ENCODE measurements at places on chromosomes 12 and 14.

DNA sequence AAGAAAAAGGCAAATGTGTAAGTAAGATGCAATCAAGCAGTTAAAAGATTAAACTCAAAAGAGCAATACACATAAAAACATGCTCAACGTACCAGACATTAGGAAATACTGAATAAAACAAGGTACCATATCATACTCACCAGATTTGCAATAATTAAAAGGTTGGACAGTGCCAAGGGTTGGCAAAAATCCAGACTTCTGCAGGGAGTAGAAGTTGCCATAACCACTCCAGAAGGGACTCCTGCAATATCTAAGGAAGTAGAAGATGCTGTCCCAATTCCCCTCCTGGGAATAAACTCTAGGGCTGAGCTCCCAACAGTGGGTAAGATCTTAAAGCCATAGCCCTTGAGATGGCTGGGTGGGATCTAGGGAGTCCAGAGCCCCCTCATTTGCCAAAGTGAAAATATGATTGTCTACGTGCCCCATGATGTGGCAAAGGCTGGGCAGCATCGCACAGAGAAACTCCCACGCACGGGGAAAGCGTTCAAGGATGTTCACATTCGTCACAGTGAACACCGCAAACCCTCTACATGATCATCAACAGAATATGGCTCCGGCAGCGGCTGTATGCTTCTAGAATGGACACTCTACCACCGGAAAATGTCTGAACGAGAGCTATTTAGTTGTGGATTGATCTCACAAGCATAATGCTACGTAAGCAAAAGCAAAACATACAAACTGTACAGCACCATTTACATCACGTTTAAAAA is 12.3 kb downstream of the KCTD10 start:
- no peak for DNase-seq

GRCh38 chr14:58797010-58797429 is 159.3 kb downstream of the DACT1 start:
- DNase-seq, result no peak

DNA sequence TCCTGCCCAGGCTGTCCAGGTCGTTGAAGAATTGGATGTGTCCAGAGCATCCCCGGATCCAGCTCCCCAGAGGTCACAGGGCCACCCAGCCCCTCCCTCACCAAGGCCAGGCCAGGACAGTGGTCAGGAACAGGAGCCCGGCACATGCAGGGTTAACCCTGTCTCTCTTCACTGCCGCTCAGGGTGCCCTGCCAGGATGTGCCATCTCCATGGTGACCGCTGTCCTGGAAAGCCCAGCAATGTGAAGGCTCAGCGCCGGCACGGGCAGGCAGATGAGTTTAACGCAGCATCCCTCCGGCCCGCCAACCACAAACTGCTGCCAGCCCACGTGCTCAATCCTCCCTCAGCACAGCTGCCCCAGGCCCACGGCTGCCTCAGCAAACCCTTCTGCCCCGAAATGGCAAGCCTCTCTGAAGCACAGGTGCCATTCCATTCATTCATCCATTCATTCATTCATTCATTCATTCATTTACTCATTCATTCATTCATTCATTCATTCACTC is 4.4 kb downstream of the TMEM179 start:
- DNase-seq, result no peak

GRCh38 chr12:123808167-123808566 is 46.1 kb downstream of the DNAH10 start:
- DNase-seq, result no peak

DNA sequence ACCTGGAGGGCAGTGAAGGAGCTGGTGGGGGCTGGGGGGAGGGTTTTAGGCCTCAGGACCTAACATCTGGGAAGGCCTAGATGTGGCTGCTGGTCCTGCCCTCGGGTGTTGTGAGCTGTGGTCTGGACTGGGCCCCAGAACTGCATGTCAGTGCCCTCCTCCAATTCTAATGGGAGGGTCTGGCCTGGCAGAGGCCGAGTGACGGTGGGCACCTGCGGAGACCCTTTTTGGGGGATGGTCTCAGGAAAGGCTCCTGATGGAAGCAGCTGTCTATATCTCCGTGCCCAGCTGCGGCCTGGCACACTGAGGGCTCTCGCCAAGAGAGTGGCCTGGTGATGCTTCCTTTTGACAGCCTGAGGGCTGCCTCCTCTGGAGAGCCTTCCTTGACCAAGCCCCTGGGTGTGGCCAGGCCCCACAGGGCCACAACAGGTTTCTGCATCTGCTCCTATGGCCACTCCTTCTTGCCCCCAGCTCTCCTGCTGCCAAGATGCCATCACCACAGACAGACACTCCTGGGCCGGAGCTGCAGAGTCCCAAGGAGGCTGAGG is 5.3 kb downstream of the EXOC3L4 start:
- DNase-seq, result no peak

DNA sequence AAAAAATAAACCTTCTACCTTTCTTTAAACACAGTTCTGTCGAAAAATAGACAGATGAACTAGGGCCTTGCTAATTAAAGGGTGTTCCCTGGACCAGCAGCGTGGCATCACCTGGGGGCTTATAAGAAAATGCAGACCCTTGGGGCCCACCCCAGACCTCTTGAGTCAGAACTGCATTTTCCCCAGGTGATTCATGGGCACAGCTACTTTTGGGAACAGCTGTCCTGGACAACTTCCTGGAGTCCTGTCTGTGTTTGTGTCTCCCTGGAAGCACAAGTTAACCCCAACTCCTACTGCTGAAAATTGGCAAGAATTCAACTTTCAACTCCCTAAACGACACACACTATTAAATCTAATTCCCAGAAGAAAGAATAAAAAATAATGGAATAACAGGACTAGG is 17.8 kb downstream of the FBLN5 start:
- no peak for DNase-seq

GRCh38 chr14:60204843-60205774 is 39.9 kb upstream of the DHRS7 start:
- no peak for DNase-seq

DNA sequence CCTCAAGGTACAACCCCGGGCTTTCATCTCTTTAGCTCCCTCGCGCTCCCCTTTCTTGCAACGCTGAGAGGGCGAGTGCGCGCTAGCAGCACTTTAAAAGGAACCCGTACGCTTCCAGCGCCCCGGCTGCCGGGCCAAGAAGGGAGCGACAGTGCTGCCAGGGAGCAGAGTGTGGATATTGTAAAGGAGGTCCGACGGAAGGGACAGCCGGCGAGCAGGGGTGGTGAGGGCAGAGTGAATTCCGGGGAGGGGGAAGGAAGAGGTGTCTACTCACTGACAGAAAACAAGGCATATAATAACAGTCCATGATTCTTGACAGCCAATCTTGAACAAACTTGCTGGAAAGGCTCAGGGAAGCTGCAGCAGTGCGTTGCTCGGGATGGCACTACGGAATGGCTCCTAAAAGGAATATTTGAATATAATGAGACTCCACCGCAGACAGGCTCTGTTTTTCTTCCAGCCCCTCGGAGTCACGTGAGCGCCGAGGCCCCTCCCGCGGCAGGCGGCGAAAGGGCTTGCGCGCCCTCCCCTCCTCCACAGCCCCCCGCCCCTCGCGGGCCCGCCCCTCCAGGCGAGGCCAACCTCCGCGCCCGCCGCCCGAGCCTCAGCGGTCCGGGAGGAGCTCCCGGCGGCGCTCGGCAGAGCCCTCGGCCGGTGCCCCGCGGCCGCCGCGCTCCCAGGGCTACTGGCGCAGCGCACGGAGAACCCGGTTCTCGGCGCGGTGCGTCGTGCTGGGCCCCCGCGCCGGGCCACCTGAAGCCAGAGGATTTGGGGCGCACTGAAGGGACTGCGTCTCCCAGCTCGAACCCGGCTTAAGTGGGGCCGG is 3.4 kb downstream of the BMP4 start:
- no peak for DNase-seq

DNA sequence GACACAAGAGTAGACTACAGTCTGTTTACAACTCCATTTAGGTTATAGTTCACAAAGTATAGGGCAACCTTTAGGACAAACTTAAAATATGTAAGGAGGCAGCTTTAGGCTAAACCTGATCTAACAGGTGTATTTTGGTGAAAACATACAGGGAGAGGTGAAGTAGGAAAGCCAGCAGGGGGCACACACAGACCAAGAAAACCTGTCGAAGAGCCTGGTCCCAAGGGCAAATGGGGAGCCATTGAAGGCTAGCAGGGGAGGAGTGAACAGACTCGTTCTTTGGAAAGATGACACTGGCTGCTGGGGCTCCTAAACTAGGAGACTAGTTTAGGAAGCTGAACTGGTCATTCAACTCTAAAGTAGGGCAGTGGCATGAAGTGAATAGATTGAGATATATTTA is 138.8 kb upstream of the WSCD2 start:
- peak; percentile 61 for DNase-seq

DNA sequence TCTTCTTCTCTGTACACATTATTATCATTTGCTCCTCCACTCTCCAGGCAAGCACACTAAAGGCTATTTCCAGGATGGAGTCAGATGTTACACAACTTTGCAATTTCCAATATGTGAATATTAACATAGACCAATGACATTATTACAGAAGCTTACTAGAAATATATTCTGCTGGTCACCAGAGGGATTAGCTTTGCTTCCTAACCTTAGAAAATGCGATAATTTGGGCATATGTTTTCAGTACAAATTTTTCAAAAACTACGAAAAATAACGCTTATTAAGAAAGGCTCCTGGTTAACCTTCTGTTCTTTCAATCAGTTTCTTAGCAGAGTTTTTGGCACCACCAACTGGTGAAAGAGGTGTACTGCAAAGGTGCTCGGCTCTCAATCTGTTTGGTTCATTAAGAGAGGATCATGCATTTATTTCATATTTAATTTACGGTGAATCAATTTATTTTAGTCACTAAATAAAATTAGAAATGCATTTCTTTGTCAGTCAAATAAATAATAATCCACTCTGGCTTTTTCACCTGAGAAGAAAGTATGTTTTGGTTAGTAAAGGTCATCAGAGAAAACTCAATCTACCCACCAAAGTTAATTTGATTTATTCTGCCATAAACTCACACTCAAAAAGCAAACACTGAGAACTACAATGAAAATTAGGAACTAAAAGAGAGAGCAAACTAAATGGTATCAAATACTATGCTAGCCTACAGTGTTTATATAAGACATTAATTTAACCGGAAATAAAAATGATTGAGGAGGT is 39.2 kb downstream of the EFCAB11 start:
- DNase-seq, result peak; percentile 4

GRCh38 chr14:69354383-69355153 is 43.5 kb downstream of the ERH start:
- DNase-seq, result no peak

DNA sequence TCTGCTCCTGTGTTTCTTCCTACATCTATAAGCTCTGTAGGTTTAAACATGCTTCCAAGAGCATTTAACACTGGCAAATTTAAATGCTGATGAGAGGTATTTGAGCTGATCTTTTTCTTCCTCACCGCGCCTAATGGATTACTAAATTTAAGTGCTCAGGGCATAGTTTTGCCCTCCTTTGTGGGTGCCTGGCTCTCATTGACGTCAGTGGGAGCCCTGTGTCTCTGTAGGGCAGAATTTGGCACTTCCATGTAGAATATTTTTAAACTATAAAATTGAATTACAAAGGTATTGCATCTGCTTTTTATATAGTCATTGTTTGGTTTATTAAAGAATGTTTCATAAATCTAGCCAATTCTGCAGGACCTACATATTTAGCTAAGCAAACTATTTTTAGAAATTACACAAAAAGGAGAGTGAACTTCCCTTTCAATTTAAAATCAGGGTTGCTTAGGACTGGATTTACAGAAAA is 444.8 kb downstream of the AEBP2 start:
- no peak for DNase-seq

DNA sequence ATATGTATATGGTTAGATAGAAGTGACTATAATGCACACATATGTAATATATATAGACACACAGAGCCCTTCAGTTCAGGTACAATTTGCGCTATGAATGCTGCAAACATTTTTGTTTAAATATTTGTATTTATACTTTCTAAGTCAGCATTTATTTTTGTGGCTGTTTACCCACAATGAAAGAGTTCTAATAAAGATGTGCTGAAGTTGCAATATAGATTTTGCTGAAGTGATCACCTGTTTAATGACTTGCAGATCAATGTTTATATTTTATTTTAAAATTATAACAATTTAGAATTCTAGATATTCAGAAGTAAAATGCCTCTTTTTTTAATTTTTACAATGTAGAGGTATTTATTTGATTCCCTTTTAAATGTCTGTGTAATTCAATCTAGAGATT is 3.5 kb downstream of the FOXG1 start:
- DNase-seq, result no peak

DNA sequence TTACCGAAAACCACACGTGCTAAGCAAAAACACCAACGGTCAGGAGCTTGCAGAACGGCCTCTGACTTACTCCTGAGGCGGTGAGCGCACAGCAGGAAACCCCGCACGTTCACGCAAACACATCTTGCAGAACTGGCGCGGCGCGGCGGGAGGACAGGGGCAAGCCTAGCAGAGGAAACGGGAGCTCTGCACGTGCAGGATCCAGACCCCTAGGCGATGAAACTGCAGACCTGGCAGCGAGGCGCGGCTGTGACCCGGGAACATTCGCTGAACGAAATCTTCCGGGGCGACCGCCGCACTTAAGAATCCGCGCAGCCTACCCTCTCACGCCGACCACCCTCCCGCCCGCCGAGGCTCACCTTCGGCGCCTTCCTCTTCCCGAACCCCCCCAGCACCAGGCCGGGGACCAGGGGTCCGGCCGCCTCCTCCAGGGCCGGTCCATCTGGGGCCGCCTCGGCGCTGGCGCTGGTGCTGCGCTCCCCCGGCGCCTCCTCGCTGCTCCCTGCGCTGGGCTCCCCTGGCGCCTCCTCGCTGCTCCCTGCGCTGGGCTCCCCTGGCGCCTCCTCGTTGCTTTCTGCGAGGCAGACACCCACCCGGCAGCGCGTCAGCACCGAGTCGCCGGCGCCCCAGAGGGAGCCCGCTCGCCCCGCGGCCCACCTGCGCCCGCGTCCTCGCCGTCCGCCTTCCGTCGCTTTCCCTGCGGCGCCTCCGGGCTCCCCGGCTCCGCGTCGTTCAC is 615 bp downstream of the DDX51 start:
- DNase-seq, result no peak

- DNase-seq, result no peak
Measured at GRCh38 chr12:91194500-91194899, 11.9 kb upstream of the DCN start.

DNA sequence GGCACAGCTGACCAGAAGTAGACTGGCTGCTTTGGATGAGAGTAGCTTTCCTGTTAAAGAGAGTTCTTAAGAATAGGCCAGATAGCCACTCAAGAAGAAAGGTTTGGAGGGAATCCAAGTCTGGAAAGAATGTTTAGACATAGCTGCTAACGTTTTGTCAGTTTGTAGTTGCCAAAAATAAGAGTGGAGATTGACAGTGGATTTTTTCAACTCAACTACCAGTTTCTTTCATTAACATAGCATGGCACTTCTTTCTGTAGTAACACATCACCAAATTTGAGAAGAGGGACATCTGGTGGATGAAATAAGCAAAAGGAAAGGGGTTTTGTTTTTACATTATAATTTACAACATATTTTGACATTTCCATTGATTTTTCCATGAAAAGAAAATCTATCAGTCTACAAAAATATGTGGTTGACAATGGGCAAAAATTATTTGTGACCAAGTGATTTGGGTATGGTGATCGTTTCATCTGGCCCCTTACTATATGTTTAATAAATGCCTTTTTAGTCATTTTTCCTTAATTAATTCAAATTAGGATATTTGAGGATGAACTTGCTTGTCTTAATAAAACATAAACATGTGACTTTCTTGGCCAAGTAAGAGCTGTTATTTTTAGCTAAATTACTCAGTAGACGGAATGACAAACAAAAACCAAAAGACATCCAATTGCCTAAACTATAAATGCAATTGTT is 71.1 kb downstream of the PTPRR start:
- DNase-seq, result no peak

GRCh38 chr12:79710707-79711483 is 20.1 kb upstream of the PAWR start:
- no peak for DNase-seq

GRCh38 chr12:42979746-42980145 is 390.2 kb upstream of the PRICKLE1 start:
- no peak for DNase-seq

- DNase-seq, result no peak
Measured at GRCh38 chr12:99505805-99506204, 141.7 kb upstream of the GARIN6 start.

Measured in NCI-H2029 (cell line).